Upper lobe of left lung (tissue), 6 donors: ENCODE measurements at places on chromosomes 13 and 19.
A peak's percentile ranks its signal among the peaks of the same experiment; 100 is the strongest.

DNA sequence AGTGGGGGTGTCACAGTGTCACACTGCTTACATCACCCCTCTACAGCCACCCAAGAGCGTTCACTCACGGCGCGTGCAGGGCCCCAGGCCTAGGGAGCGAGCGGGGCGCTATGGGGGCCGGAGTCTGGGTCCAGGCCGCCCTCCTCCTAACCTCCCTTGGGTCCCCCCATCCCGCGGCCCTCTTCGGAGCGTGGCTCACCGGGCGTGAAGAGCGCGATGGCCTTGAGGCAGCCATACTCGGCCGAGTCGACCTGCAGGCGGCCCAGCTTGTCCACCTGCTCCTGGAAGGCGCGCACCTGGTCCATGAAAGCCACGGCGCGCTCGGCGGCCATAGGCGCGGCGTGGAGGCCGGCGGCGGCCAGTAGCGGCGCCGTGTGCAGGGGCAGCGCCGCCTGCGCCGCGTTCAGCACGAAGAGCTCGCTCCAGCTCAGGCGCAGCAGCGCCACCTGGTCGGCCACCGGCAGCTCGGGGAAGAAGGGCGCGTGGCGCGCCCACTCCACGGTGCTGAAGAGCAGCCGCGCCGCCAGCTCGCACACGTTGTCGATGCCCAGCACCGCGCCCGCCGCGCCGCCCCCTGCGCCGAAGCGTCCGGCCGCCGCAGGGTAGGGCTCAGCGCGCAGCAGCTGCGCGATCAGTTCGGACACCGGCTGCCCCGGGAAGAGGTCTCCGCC is 9.4 kb downstream of the OCEL1 start:
- DNase-seq = peak; percentile 77

DNA sequence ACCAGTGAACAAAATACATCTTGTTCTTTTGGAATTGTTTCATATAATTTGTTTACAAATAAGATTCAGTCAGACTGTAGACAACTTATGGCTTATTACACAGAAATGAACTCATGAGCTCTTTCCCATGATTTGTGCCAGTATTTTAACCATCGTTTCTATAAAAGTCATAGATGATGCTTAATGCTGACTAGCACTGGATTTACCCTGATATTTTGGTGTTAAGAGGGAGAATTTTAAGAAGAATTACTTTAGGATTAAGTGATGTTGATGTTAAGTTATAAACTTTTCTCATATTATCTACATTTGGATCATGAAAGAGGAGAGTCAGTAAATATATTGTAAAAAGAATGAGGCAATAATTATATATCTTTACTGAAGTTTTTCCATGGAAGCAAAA is 162.7 kb downstream of the POSTN start:
- no peak for DNase-seq

- DNase-seq = no peak
Observed at GRCh38 chr19:39047073-39047472, 14.7 kb upstream of the FBXO27 start.

DNA sequence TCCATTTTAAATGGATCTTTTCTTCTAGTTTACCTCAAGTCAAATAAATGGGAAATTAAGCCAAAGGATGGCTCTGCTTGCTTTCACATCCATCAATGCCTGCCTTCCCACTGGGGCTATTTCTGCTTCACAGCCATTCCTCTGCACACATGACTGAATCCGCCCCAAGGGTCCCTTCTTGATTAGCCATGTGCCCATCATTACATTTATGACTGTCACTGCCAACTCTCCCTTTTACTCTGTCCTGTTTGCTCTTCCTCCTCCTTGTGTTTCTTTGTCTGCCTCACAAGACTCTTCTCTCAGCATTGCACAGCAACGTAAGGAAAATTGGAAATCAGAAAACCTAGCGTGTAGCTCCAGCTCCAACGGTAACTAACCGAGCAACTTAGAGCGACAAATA is 410.2 kb downstream of the TBC1D4 start:
- DNase-seq = no peak

- DNase-seq = no peak
Observed at GRCh38 chr19:29596885-29597525, 9.1 kb upstream of the POP4 start.

DNA sequence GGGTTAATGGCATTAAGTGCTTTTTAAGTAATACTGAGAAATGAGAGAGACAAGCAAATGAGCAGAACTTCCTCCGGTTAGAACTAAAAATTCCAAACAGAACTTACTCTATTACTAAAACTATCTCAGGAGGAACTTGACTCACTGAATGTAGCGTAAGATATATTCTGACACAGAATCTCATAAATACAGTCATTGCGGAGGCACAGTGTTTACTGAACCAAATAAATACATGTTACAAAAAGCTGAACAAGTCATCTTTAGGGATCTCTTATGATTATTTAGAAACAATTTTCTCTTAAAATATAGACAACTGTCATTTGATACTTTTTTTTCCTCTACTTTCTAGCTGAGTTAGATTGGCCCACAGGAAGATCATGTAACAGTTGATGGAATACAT is 283.1 kb downstream of the KLF12 start:
- no peak for DNase-seq

DNA sequence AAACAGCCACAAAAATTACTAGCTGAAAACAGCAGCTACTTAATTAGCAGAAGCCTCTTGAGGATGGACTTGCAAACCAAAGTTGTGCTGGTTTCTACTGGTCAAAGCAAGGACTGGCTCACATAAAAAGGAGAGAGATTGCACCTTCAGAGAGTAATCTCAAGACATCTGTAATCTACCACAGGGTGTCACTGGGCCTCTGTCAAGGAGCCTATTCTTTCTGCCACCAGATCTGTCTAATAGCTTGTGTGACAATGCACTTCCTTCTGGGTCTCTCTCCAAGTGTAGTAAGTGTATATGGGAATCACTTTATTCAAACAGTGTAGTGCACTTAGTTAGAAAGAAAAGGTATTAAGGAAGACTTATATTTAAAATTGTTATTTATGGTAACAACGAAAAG is 24.4 kb upstream of the ZNF561 start:
- DNase-seq = no peak
